Renal cortical epithelial cell (primary cell): ENCODE measurements at places on chromosomes 7 and 10. TPM values are rescaled to one million over a fixed set of nuclear protein-coding genes. Genes with fewer than 3 reads are reported as not detected.

GRCh38 chr10:97503406-97503805, 4.7 kb downstream of the UBTD1 start:
- no peak for DNase-seq

The AGAP4 gene
- 0.35 and 5.9 TPM in 2 replicates for total RNA-seq

GRCh38 chr10:70476249-70477035, 2.1 kb upstream of the PALD1 start:
- no peak for DNase-seq

- DNase-seq: no peak
Measured at GRCh38 chr7:93382362-93382761, 150.2 kb downstream of the VPS50 start.

GRCh38 chr10:49837051-49837478, 74.9 kb upstream of the OGDHL start:
- peak; percentile 97 for DNase-seq

DNA sequence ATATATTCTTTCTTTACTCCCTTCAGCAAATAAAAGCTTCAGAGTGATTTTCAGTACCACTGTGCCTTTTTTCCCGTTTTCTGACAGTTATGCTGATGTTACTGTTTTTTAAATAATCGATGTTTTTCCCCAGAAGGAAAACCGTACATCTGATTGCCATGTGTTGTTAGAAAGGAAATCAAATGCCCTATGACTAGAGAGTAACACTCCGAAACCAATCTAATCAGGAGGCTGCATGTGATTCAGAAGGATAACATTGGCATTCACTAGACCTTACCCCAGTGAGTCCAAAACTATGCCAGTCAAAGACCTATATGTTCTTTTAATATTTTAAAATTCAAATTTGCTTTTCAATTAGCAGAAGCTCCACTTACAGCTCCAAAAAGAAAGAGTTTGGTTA, 116.3 kb downstream of the TMEM26 start:
- DNase-seq: no peak

The FGFBP3 gene
- 0.15 and 0.17 TPM in 2 replicates for total RNA-seq

The STAMBPL1 gene
- total RNA-seq: 4.3 and 4.4 TPM in 2 replicates

GRCh38 chr10:124389613-124390361, 28.9 kb downstream of the OAT start:
- DNase-seq: no peak

- DNase-seq: no peak
Measured at GRCh38 chr10:63204667-63205391, 71.7 kb downstream of the NRBF2 start.

- DNase-seq: no peak
Measured at GRCh38 chr7:87797395-87797794, 78.8 kb downstream of the SLC25A40 start.

GRCh38 chr7:23710000-23710399, at the start of gene STK31:
TSS of gene STK31 (plus strand) at chr7:23710219. CDS start at chr7:23710286, 67 bp downstream.
- no peak for DNase-seq

GRCh38 chr10:14468023-14468441, 137.3 kb upstream of the FRMD4A start:
- DNase-seq: peak; percentile 86

GRCh38 chr10:123665491-123666286, 466 bp upstream of the GPR26 start:
- no peak for DNase-seq

The RELN gene
- 3.0 and 4.8 TPM in 2 replicates for total RNA-seq

- no peak for DNase-seq
Measured at GRCh38 chr7:68407460-68407859, 1190.8 kb upstream of the AUTS2 start.
